ENCODE measurements at places on chromosomes 5 and 9. TPM values are rescaled to one million over a fixed set of nuclear protein-coding genes. Genes with fewer than 3 reads are reported as not detected.

Gene FUBP3
- 40.4 TPM for total RNA-seq

Gene ARAP3
- 2.4 TPM for total RNA-seq

Gene LEAP2
- total RNA-seq, result 1.2 TPM

Gene SLC6A18
- not detected for total RNA-seq

Gene EMB
- total RNA-seq, result 6.5 TPM

Gene SLC27A6
- total RNA-seq, result 2.0 TPM

Gene LRRTM2
- 99.5 TPM for total RNA-seq

Gene AIF1L
- total RNA-seq, result 16.3 TPM

Gene ADAMTS2
- total RNA-seq, result 3.3 TPM

Gene DND1
- total RNA-seq, result 0.82 TPM

Gene QRFP
- total RNA-seq, result under 0.01 TPM

Gene SMIM33
- total RNA-seq, result not detected

Gene ZDHHC11
- total RNA-seq, result 5.7 TPM

Gene FCN2
- not detected for total RNA-seq

Gene NR2F1
- total RNA-seq, result 53.8 TPM

Gene KCTD16
- total RNA-seq, result 17.5 TPM

Gene KCNIP1
- 15.5 TPM for total RNA-seq

Gene C5orf52
- total RNA-seq, result not detected

Gene PRELID1
- total RNA-seq, result 42.4 TPM

Gene CYSRT1
- under 0.01 TPM for total RNA-seq

Gene ACTBL2
- total RNA-seq, result not detected

Data from frontal cortex (tissue), 4 donors.